ENCODE measurements at places on chromosomes 4 and X. TPM values are rescaled to one million over a fixed set of nuclear protein-coding genes. Genes with fewer than 3 reads are reported as not detected.

GRCh38 chr4:94562285-94562684 lies 110.5 kb downstream of the PDLIM5 start:
- DNase-seq, result no peak

SLC2A9 gene
- 1.9 TPM for total RNA-seq

HAND2 gene
- not detected for total RNA-seq

DNA sequence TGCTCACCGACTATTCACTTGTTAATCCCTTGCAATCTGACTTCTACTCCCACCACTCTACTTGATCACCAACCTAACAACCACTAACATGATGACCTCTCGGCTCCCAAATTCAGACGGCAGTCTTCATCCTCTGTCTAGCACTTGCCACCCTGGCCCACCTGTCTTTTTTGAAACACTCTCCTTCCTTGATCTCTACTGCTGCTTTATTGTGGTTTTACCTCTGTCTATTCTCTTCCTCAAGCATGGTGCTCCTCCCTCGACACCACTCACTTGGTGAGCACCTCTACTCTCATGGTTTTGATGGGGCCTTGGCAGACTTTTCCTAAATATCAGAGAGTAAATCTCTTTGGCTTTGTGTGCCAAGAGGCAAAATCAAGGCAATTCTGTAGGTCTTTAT lies 21.7 kb upstream of the CXCR3 start:
- DNase-seq, result no peak

DGKK gene
- total RNA-seq, result not detected

BMP3 gene
- total RNA-seq, result not detected

MTTP gene
- not detected for total RNA-seq

- peak; percentile 15 for DNase-seq
Measured at GRCh38 chr4:154877110-154877760, 96.2 kb downstream of the RBM46 start.

HMGB2 gene
- total RNA-seq, result 133 TPM

DNA sequence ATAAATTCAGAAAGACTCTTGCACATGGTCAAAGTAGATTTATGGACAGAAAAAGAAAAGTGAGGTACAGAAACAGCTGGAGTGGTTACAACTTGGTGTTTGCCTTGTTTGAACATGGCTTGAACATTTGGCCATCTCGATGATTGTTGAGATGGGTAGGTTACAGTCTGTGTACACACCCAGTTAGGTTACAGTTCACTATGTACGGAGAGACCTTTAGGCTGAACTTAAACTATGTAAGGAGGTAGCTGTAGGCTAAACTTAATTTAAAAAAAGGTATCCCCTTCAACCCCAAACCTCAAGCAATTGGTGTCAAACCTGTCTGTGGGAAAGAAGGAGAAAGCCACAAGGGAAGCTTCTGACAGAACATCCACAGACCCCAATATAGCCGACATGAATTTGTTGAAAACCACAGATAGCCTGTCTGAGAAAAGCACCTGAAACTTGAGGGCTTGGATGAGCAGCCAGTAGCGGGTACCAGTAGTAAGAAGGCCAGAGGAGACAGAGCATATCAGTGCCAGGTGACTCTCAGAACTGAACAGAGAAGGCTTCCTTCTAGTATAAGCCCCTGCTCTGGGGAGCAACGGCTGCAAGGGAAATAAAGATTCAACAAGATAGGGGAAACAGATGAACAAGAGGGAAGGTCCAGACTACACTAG lies 247.9 kb upstream of the GALNTL6 start:
- DNase-seq, result no peak

ADH1A gene
- total RNA-seq, result not detected

SMIM10 gene
- not detected for total RNA-seq

GRCh38 chr4:5125321-5125720 lies 74.0 kb downstream of the STK32B start:
- no peak for DNase-seq

TLR1 gene
- total RNA-seq, result not detected

DNA sequence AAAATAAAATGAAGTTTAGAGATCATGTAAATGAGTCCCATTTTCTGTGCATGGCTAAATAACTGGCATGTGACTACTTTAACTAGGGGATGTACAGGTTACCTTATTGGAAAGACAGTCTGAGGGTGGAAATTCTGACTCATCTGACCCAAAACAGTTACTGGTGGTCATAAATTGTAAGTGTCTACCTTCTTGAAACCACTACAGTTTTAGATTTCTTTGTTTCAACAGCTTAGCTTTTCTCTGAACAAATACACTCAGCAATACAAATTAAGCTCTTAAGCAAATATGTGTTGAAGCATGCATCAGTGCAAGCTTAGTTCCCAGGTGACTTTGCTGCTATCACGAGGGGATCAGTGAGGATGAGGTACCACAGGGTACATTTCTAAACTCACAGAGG lies 60.7 kb upstream of the PGM2 start:
- DNase-seq, result no peak

EMCN gene
- not detected for total RNA-seq

CXCL6 gene
- 2.3 TPM for total RNA-seq

DNA sequence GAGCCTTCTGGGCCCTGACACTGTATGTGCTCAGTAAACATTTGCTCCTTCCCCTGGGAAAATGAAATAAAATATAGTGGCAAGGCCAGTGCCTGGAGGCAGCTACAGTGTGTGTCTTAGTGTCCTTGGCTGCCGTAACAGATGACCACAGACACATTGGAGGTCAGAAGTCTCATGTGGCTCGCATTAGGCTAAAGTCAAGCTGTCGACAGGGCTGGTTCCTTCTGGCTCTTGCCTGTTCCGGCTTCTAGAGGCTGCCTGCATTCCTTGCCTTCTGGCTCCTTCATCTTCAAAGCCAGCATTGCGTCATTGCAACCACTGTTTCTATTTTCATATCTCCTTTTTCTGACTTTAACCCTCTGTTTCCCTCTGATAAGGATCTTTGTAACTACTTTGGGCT lies 83.6 kb upstream of the STX18 start:
- no peak for DNase-seq

CABS1 gene
- total RNA-seq, result not detected

DNA sequence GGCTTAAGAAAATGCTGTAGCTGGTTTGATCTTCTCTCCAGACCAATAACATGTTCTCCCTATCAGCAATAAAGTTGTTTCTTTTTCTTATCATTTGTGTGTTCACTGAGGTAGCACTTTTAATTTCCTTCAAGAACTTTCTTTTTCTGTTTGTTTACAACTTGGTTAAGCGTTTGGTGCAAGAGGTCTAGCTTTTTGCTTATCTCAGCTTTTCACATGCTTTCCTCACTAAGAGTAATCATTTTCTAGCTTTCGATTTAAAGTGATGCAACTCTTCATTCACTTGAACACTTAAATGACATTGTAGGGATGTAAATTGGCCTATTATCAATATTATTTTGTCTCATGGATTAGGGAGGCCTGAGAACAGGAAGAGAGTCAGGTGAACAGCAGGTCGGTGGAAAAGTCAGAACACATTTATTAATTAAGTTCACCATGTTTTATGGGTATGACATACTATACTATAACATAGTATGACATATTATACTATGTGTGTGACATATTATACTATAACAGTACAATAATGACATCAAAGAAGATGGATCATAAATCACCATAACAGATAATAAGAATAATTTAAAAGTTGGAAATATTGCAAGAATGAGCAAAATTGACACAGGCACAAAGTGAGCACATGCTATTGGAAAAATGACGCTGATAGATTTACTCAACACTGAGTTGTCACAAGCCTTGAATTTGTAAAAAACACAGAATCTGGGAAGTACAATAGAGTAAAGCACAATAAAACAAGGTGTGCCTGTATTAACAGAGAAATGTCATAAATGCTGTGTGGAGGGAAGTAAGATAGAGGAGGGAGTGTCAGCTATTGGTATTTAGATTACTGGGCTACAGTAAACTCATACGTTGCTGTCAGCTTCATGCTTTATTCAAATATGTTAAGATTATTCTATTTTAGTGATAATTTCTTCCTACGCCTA lies 218.6 kb upstream of the SLC7A11 start:
- no peak for DNase-seq

FAM133A gene
- not detected for total RNA-seq

DNA sequence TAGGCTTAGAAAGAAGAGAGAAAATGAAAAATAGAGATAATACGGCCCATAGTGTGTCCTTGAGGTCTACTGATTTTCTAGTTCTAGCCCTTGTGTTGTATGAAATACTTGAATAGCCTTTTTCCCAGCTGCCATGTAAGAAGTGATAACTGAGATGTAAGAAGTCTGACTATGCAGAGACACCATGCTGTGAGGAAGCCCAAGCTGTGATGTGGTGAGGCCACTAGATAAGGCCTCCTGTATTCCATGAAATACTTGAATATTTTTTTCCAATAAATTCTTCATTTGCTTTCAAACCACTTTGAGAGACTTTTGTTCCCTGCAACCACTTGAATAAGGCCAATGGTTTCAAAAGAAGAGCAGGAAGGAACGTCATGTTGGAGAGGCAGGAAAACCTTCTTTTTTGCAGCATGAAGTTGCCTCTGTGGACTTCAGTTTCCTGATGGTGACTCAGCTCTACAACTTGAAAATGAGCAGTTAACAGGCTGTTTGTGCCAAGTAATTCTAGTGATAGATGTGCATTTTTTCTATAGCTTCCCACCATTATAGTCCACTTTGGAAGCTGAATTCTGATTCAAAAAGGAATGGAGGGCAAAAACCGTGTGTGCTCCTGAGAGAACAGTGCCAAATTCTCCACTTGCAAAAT lies 25.5 kb upstream of the FAM9C start:
- no peak for DNase-seq

GRCh38 chr4:67125636-67126514 lies 419.4 kb downstream of the CENPC start:
- no peak for DNase-seq

EGF gene
- total RNA-seq, result 1.0 TPM

SCML2 gene
- total RNA-seq, result 0.47 TPM

GRCh38 chrX:7088968-7089615 lies 58.4 kb upstream of the STS start:
- DNase-seq, result no peak

- no peak for DNase-seq
Measured at GRCh38 chrX:133090236-133090809, 6.6 kb downstream of the USP26 start.

DNA sequence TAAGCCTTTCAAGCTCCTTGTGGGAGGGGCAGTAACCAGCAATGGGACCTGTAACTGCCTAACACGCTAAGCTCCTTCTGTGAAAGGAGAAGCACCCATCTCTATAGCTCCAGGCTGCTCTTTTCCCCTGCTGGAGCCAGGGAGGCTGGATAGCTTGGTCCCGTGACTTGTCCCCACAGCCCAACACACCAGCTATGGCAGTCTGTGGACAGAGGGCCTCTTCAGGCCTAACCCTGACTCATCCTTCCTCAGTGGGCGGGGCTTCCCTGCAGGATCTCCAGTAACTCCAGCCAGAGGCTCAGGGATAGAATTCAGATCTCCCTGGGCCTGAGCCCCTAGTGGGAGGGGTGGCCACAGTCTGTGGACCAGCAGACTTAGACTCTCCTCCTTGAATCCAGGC lies 1290.1 kb downstream of the PCDH7 start:
- DNase-seq, result no peak

- no peak for DNase-seq
Measured at GRCh38 chr4:84597450-84597849, 14.5 kb downstream of the CDS1 start.

- DNase-seq, result no peak
Measured at GRCh38 chr4:159401226-159401712, 298.4 kb downstream of the RAPGEF2 start.

DNA sequence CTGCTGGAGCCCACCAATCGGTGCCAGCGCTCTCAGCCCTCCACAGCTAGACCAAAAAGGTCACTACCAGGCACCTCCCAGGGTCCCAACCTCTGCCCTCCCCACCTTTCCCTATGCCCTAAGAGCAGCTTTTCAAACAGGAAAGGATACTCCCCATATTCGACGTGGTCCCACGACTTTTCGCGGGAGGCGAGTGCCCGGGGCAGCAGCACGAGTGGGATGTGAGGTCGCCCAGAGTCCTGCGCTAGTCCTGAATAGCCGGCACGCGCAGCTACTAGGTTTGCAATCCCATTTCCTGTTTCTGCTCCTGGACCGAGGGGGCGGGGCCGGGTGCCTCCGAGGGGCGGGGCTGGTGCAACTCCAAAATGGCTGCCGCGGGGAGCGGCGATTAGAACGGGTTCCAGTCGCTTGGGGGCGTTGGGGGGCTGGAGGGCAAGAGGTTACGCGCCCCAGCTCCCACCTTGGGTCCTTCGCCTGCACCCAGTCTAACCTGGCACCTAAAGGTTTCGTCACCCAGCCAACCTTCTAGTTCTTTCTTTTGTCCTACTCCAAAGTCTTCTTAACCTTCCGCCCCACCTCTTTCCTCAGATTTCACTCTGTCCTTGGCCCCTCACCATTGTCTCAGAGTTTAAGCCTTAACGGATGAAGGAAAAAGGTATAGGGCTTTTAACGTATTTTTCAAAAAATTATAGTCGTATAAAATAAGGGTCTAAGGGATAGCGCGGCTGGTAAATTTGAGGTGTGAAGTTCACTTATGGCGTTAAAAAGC lies 85.0 kb upstream of the TENT5D start:
- DNase-seq, result no peak

TCEAL6 gene
- total RNA-seq, result not detected

SYP gene
- 1.1 TPM for total RNA-seq

DNA sequence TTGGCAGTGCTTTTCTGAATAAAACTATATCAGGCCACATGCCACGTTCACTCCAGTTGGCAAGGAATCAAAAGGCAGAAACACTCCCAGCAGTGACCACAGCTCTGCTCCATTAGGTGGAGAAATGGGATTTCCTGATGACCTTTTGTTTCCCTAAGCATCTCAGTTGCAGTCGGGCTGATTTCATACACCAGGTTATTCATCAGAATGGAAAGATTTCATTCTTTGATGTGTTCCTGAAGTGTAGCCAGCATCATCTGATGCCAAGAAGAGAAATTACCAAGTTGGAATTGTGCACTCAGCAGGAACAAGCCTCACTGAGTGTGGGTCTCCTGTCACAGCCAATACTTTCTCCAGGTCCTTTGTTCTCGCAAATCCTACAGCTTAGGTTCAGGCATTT lies 193.7 kb downstream of the SPATA18 start:
- DNase-seq, result no peak

GRCh38 chr4:87353592-87353991 lies 30.9 kb upstream of the HSD17B13 start:
- peak; percentile 66 for DNase-seq

DNA sequence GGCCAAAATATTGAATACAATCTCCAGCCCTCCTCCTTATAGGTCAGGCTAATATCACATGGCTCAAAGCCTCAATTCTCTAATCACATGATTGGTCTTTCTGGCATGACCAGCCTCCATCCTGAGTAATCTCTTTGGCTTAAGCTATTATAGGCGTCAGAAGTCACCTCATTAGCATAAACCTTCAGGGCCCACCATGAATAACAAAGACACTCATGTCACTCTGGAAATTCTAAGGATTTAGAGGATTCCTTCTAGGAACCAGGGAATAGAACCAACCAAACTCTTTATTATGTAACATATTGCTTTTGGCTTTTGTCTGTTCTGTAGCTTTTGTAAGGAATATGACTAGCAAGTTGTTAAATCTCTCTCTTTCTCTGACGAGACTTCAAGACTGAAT lies 109.2 kb upstream of the IGFBP7 start:
- no peak for DNase-seq

- no peak for DNase-seq
Measured at GRCh38 chrX:44914532-44915198, 41.7 kb downstream of the KDM6A start.

Measured in HT-29 (cell line).